D341Med (cell line): ENCODE measurements at places on chromosomes 7 and 10.
A peak's percentile ranks its signal among the peaks of the same experiment; 100 is the strongest.

DNA sequence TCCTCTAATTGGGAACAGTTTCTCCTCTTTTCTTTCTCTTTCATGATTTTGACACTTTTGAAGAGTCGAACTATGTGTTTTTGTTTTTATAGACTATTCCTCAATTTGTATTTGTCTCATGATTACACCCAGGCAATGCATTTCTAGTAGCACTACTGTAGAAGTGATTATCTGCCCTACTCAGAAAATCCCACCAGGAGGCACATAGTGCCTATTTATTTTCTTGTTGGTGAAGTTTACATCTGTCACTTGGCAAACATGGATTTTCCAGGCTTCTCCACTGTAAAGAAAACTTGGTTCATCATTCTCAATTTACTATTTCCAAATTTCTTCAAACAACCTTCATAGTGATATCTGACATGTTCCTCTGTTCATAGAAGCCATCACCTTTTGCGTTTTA lies 893.9 kb downstream of the CCSER2 start:
- DNase-seq = no peak

- no peak for DNase-seq
Measured at GRCh38 chr10:118541718-118542117, 53.7 kb downstream of the PRLHR start.

DNA sequence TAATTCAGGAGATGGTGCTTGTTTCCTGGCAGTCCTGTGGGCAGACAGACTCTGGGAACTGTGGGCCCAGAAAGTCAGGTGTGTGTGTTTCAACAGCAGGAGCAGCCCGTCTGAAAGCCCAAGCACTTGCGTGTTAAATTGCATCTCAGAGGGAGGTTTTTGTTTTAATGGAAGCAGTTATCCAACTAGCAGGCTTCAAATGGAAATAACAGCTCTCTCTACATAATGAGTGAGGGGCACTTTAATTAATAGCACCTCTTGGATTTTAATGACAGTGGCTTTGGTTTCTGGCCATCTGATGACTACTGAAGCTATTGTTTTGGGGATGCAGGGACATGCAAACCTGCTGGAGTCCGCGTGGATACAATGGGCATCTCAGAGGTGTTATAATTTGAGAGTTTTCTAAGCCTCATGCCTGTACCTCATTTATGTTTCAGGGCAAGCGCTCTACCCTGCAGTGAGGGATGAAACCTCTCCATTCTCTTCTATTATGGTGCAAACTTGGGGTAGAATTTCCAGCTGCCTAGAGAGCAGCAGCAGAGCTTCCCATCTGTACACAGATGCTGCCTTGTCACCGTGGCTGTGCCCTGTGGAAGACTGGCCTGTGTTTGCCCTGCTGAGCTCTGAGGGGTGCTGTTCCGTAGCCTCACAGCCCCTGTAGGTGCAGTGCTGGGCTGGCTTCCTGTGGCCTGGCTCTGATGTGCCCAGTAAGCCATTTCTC lies 206.6 kb upstream of the GPR26 start:
- DNase-seq = no peak

DNA sequence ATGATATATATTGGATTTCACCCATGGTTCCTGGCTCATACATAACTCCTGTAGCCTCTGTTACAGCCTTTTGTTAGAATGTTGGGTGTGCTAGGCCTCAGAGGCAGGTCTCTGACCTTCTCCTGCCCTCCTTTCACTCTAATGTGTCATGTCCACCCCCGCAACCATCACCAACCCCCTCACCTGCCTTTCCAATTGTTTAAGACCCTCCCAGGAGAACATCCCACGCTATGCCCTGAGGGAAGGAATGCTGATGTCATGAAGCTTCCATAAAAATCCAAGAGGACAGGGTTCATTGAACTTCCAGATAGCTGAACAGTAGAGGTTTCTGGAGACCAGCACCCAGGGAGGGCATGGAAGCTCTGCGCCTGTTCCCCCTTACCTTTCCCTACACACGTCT lies 30.8 kb upstream of the C10orf67 start:
- DNase-seq = no peak

DNA sequence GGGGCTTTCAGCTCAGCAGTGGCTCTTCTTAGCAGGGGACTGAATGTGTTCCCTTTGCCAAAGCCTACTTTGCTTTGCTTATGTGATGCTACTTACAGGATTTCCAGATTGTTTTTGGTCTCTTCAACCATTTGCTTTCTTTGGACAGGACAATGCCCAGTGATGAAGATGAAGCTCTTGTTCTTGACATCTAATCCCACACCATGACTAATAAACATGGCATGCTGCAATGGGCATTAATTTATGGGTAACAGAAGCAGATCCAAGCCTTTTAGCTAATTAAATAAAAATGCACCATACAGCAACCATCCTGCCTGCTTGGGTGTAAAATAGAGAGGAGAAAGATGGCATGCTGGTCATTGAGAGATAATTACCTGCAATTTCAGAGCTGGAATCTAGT lies 175.5 kb upstream of the ITGB1 start:
- no peak for DNase-seq

DNA sequence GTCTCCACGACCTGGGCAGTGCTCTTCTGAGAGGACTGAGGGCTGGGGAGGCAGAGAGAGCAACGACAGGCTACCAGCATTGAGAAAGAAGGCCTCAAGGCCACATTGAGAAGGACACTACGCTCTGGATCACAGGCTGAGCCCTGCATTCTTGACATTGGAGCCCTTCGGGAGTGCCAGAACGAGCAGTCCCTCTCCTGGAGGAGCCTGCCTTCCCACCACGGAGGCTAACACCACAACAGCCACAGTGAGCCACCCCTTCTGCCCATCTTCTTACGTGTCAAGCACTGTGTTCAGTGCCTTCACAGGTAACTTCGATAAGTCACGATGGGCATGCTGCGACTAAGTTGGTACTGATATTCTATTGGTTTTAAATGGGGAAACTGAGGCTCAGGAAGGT lies 267.8 kb downstream of the RPS24 start:
- no peak for DNase-seq

DNA sequence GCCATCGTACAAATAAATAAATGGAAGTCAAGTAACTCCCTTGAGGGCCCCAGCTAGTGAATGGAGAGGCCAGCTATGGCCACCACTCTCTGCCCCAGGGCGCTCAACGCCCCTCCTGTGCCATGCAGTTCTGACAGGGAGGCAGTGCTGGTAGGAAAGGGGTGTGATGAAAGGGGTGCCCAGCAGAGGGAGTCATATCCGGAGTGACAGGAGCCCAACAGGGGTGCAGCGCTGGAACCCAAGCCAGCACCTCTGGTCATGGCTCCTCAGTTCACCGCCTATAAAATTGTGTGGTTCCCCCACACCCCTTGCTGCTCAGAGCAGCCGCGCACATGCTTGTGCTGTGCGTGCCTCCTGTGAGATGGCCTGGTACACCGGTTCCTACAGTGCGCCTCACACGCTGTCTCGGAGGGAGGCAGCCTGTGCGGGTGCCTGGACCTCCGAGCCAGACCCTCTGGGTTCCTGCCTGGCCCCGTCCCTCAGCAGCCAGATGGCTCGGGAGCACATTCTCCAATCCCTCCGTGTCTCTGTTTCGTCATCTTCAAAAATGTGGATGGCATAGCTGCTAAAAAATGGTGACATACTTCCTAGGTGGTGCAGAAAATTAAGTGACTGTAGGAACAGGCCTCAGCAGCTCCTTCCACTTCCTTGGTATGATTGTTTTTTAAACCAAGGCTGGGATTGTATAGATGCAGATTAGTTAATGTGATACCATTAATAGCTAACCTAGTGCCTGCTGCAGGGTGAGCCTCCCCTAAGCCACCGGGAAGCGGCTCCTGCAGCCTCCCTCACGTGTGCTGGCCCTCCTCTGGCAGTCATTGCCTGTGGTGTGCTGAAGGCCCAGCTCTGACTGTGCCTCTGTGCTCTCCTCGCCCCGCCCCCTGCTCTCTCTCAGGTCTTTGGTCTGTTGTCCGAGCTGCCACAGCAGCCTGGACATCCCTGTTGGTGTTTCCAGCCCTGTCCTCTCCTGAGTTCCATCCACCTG lies 125.8 kb downstream of the EGFR start:
- DNase-seq = peak; percentile 54

DNA sequence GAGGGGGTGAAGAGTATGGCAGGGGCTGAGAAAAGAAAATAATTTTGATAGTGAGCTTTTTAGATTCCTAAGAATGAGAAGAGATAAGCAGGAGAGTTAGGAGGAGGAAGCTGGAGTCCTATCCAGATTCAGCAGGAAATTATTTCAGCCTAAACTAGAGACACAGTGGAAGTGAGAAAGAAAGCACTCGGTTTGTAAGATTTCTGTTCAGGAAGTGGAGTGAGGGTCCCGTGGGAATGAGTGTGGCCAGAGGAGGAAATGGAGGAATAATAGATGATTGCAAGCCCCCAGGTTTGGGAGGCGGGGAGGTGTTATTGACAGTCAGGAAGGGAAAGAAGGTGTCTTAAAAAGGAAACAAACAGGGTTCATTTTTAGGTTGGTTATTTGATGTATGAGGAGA lies 84.8 kb upstream of the NRP1 start:
- DNase-seq = no peak

DNA sequence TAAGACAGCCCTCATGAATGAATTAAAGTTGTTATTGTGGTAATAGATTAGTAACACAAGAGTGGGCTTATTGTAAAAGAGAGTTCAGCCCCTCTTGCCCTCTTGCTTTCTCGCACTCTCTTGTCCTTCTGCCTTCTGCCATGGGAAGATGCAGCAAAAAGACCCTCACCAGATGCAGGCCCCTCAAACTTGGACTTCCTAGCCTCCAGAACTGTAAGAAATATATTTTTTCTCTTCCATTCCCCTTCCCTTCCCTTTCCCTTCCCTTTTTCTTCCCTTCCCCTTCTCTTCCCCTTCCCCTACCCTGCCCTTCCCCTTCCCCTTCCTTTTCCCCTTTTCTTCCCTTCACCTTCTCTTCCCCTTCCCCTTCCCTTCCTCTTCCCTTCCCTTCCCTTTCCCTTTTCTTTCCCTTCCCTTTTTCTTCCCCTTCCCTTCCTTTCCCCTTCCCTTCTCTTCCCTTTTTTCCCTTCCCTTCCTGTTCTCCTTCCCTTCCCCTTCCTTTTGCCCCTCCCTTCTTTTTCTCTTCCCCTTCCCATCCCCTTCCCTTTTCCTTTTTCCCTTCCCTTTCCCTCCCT lies 55.6 kb upstream of the TMEM248 start:
- no peak for DNase-seq

- DNase-seq = no peak
Measured at GRCh38 chr10:494149-494542, 195.3 kb downstream of the DIP2C start.

GRCh38 chr7:985915-986741 lies 3.1 kb downstream of the CYP2W1 start:
- no peak for DNase-seq

DNA sequence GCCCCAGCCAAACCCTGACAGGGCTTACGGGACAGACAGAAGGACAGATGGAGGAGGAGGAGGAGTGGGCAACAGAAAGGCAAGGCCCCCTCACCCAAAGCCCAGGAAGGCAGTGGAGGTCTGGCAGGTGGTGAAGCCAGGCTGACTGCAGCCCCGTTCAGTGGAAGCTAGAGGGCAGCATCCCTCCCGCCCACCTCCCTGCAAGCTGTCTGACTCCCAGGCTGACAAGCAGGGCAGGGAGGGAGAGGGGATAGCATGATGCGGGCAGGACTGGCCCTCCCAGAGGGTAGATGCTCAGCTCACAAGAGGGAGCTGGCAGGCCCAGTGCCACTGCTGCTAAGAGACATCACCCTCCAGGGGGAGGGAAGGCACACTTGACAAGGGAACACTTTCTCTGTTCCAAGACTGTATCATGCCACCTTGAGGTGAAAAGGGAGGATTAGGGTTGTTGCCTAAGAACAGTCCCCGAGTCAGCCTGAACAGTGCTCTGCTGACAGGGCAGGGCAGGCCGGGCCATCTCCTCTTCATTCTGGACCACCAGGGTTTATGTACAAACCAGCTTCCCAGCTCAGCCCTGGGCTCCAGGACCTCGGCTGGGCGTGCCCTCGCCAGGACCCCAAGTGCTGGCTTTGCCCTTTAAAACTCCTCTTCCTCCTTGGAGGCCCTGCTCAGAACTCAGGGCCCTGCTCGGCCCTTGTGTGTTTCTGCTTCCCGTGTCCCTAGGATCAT lies 61.8 kb downstream of the RASGEF1A start:
- DNase-seq = peak; percentile 79

GRCh38 chr10:126611303-126611702 lies 59.2 kb downstream of the C10orf90 start:
- no peak for DNase-seq

GRCh38 chr7:43450894-43451293 lies 132.0 kb upstream of the STK17A start:
- no peak for DNase-seq

DNA sequence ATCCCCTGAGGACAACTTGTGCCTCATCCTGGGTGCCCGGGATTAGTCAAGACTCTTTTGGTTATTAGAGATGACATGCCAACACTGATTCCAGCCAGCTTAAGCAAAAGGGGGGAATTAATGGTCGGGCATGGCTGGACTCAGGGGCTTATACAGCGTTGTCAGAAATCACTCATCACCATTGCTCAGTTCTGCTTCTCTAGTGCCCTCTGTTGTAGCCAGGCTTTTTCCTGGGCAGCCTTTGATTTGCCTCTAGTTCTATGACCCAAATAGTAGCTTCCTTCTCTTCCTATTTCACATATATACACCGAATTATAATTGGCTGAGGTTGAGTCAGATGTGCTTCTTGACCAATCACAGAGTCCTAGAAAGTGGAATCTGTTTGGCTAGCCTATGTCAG lies 192.0 kb upstream of the HABP2 start:
- DNase-seq = no peak

DNA sequence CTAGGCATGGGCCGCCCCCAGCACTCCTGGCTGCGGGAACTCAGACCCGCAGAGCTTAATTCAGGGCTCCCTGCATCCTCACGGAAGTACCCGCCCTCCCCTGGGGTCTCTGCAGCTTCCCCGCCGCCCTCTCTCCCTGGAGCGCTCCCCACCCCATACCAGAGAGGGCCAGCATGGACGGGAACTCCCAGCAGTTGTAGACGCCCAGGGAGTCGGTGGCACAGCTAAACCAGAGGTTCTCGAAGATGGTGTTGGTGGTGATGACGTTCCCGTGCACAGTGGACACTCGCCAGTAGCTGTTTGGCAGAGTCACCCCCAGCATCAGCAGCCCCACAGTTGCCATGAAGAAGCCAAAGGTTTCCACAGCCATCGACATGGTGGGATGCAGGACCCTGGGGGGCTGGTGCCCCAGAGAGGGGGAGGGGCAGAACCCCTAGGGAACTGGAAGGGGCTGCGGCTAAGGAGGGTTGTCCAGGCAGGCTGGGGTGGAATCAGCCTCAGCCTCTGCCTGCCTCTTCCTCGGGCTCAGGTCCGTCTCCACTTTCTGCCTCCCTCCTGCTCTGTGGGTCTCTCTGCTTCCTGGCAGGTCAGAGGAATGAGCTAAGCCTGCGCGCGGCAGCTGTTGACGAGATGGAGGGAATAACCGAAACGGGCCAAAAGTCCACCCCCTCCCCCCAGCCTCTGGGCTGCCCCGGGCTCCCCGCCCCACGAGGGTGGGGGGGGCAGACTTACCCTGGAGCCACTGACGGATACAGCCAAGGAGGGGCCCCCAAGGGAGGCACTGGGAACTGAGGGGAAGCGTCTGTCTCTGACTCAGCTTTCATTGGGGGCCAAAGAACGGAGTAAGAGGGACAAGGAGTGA lies at the start of gene CLDN15:
CLDN15 (minus strand) TSS at position 597 of the 862 bp plus-strand sequence; CDS start at position 376, 221 bp downstream.
- peak; percentile 31 for DNase-seq

- no peak for DNase-seq
Measured at GRCh38 chr7:128032605-128033235, 1.5 kb upstream of the LRRC4 start.
